Stimulated activated CD4-positive, alpha-beta T cell treated with anti-CD3 and anti-CD28 coated beads, TNF-alpha, amount 100 ng/mL, for 4 hours (primary cell): ENCODE measurements at places on chromosomes 7 and 10.

DNA sequence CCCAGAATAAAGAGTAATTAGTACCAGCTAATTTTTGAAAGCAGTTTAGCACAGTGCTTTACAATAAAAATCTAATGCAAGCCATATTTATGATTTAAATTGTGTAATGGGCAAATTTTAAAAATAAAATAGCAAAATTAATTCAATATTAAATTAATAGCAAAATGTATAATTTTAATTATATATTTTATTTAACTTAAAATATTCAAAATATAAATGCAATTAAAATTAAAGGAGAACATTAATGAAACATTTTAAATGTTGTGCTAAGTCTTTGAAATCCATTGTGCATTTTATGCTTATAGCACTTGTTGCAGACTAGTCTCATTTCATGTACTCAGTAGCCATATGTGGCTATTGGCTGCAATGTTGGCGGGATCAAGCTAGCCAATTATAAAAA, 367.6 kb downstream of the SUGCT start:
- no peak for DNase-seq

GRCh38 chr7:129616530-129616929, 5.0 kb downstream of the NRF1 start:
- no peak for DNase-seq

- DNase-seq: no peak
Observed at GRCh38 chr7:116715077-116715476, 43.1 kb downstream of the MET start.

GRCh38 chr10:131070856-131071255, 240.7 kb downstream of the TCERG1L start:
- DNase-seq: no peak

DNA sequence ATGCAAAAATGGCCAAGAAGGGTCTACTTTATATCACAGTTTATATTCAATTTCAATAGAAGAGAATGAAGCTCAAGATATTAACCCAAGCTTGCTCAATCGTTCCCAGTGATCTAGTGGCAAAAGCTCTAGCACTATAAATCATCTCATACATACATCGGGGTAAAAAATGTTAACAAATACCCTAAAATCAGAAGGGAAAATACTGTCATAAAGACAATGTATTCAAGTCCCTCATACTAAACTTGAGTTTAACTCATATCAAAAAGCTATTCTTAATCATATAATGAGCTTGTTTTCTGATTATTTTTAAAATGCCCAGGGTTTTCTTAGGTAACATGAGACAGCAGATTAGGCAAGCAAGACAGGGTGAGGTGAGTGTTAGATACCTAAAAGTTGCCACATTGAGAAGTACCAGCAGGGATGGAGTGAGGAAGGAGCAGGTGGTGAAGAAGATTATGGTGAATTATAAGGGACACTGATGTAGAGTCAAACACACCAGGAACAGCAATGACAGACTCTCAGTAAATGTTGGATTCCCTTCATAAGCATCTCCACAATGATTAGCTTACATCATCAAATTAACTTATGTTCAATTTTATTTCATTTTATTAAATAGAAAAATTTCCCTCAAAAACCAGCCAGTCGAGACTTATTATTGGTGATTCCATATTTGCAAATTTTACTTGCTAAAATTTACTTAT, 46.2 kb downstream of the ELAPOR2 start:
- no peak for DNase-seq

DNA sequence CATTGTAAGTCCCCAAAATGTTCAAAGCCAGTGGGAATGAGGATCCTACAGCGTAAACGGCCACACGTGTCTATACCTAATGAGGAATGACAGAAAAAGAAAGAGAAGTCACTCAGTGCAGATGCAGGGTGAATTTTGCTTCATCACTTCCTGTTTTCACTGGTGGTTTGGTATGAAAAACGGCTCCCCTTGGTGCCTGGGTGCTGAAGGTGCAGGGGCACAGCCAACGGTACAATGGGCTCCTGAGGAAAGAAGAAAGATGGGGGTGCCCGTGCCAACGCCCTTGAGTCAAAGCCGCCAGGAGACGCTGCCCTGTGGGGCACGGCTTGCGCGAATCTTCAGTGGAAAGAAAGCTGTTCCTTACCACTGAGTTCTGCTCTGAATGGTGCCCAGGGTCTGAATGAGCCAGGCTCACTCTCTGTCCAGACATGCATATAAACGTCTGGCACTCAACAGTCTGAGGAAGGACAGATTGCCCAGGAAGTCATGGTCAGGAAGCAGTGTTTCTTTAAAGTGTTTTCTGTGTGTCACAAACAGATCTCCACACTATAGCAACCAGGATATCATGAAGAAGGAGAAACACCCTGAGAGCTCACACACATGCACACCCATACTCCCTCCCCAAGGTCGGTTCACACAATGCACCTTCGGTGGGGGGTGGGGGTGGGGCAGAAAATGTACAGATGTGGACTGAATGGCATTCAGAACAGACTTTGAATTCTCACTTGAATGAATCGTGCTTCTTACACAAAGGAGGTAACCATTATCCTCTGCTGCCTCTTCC, 105.8 kb downstream of the ELMO1 start:
- DNase-seq: no peak

DNA sequence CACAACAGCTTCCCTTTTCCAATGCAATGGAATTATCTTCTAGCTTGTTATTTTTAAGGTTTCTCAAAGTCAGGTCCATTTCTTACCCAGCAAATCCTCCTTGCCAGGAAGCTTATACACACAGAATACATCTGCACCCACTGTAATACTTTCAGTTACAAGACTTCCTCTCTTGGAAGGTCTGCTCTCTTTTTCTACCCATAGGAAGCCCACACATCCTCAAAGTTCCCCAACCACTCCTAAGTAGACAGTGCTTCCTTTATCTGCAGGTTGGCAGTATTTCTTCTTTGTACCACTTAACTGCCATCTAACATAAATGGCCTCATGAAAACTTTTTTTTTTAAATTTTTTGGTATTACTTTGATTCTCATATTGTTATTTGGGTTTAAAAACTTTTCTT, 155.6 kb downstream of the TAX1BP1 start:
- DNase-seq: no peak

DNA sequence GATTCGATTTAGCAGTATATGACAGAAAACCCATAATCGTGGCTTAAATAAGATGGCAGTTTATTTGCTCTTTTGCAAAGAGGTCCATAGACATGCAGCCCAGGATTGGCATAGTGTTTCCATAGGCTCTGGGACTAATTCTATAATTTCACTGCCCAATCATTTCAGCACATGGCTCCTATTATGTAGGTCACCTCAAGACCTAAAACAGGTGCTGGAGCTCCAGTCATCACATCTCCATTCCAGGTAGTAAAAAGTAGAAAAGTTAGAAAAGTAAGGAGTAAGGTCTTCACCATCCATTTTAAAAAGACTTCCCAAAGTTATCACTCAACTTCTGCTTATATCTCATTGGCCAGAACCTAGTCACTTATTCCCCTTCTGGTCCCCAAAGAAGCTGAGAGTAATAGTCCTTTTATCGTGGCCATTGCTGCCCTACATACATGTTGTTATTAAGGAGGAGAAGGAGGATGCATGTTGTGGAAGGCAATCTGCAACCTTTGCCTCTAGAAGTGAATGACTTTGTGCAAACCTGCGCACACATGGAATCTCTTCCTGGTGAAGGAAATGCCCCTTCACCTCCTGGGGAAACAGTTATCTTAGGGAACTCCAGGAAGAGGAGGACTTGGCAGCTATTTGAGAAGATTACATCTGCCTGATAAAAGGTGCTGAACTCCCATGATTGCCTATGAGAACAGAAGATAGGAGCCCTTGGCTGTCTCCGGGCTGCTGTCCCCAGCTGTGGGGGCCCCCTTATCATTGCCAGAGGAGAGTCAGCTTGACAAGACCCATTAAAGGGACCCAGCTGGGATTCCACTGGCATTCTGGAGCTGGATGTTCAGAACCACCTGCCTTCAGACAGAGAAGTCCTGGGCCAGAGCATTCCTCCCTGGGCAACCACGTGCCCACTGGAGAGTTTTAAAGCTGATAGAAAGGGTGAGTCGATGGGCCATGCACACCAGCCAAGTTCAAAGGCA, 330.6 kb upstream of the ZMIZ1 start:
- DNase-seq: no peak

GRCh38 chr7:42254217-42254616, 17.2 kb upstream of the GLI3 start:
- no peak for DNase-seq

DNA sequence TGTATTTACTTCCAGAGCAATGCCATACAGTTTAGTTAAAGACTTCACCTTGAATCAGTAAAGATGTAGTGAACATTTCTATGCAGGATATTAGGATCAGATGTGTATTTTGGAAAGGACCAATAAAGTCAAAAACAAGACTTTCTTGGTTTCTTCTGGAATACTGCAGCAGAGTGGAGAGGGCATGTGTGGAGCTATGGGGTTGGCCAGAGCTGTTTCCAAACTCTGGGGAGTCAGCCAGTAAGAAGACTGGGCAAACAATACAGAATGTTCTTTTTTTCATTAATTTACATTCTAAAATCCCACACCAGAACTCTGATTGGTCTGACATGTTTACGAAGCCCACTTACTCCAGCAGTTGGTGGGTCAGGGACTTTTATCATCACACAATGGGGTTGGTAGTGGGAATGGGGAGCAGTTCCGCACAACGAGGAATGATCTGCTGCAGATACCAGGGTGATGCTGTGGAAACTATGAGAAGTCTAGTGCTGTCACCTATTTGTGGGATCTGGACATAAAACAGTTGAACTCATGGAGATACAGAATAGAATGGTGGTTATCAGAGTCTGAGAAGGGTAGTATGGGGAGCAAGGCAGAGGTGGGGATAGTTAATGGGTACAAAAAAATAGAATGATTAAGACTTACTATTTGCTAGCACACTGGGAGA, 267.7 kb downstream of the MALRD1 start:
- no peak for DNase-seq
